ENCODE measurements at places on chromosomes 12 and 14.

GRCh38 chr12:108327621-108328344, 11.3 kb downstream of the CMKLR1 start:
- DNase-seq: no peak

GRCh38 chr14:60596139-60596538, 53.1 kb downstream of the SIX1 start:
- no peak for DNase-seq

DNA sequence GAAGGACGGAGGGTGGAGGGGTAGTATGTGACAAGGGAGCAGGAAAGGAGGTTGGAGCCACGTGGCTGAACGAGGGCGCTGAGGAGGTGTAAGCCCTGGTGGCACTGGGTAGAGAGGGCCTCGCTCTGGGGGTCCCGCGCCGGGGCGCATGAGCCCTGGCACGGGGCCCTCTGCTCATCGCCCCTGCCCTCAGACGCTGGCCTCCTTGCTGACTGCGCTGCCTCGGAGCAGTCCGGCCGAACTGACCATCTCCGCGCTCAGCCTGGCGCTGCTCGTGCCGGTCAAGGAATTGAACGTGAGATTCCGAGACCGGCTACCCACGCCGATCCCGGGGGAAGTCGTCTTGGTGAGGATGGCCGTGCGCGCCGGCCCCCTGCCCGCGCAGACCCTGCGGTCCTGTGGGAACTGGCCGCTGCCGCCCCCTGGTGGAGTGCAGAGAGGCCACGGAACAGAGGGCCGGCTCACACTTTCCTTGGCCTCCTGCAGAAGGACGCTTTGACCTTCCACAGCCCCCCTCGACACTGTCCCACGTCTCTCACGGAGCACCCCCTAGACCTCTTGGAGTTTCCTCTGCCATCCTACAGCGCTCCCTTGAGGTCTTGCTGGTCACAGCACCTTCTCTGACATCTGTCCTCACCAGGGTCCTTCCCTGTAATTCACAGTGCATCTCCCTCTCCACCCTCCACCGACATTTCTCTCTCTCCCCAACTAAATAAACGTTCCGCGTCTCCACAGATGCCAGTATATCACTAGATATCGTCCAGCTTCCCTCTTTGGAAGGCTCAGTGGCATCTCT, 10.5 kb downstream of the ARHGEF25 start:
- peak; percentile 62 for DNase-seq

GRCh38 chr12:68939505-68939904, 6.5 kb upstream of the CPM start:
- no peak for DNase-seq

- no peak for DNase-seq
Observed at GRCh38 chr14:101177301-101177971, 273.9 kb upstream of the RTL1 start.

Data from COR-L47 (cell line).